ENCODE measurements at places on chromosomes 2 and 18.

DNA sequence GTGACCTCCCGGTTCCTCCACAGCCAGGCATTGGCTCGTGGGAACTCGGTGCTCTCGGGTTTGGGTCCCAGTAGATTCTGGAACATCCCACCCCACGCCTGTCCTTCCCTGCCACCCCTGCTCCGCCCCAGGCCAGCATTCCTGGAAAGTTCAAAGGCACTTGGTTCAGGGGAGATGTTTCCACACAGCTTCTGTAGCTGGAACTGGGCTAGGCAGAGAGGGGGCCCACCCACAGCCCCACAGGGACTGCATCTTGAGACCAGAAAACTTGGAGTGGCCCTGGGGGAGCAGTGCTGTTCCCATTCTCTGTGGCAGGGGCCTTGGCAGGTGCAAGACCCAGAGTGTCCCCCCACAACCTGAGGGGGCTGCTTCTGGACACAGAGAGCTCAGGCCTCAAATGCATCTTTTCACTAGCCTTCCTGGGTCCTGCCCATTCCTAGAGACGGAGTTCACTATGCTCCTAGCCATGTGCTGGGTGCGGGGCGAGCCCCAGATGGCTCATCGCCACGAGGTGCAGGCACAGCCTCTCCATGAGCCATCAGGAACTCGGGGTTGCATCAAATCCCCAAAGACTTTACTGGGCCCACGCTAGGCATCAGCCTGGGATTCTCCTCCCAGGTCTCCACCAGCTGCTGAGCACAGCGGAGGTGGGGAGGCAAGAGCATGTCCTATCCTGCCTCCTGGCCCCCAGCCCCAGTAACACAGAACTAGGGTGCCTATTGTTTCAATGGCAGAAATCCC, 68.7 kb downstream of the ZFP36L2 start:
- DNase-seq: no peak

DNA sequence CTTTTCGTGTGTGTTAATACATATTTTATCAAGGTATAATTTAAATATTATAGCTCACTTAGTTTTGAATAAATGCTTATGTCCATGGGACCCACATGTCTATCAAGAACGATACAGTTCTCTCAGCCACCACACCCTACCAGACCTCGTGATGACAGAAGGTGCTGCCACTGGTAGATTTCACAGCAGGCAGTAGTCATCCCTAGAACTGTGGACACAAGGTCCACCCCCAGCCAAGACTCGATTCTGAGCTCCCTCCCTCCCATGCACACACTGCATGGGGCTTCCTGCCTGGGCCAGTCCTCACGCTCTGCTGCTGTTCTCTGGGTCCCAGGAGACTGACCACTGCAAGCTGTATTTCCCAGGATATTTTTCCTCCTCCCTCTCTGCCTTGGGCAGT, 26.5 kb upstream of the CREB1 start:
- DNase-seq: no peak

DNA sequence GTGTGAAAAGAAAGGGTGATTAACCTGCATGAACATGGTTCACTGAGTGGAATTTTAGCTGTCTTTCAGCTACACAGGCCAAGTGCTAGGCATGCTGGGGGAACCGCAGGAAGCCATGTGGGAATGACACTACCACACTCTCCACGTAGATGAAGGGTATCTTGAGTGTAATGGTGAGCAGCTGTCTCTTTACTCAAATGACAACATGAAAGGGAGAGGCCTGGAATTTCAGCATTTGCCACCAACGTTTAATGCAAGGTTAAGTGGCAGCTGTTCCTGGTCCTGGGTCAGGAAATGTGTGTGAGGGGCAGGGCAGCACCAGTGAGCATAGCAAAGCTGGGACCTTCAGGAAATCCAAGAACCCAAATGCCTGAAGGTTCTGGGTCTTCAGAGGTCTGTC, 588.4 kb downstream of the SLC4A3 start:
- DNase-seq: no peak

DNA sequence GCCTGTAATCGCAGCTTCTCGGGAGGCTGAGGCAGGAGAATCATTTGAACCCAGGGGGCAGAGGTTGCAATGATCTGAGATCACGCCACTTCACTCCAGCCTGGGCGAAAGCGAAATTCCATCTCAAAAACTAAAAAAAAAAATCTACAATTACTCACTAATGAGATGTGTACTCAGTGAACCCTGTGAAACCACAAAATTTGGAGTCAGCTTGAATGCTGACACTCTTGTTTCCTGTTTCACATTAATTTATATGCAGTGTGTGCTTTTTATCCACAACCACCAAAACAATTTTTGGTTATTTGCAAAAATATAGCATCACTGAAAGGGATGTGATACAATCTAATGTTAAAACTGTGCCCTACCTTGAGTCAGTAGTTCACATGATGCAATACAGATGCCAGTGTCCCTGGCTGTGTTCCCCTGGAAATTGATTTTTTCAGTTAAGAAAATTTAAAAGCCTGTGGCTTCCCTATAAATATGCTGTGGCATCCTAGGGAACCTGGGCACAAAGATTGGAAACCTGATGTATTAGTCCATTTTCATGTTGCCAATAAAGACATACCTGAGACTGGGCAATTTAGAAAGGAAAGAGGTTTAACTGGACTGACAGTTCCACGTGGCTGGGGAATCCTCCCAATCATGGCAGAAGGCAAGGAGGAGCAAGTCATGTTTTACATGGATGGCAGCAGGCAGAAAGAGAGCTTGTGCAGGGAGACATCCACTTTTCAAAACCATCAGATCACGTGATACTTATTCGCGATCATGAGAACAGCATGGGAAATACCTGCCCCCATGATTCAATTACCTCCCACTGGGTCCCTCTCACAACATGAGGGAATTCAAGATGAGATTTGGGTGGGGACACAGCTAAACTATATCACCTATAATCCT, 337.5 kb upstream of the NT5C1B start:
- DNase-seq: no peak

DNA sequence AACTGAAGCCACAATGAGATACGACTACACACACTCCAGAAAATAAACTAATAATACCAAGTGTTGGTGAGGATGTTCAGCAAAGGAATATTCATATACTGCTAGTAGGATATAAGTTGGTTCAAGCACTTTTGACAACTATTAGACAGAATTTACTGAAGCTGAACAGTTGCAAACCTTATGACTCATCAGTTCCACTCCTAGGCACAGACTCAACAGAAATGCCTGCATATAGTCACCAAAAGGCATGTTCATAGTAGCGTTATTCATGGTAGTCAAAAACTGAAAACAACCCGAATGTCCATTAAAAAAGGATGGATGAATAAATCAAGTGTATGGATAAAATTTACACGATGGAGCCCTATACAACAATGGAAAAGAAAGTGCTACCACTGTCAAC, 232.0 kb downstream of the ANAPC1 start:
- DNase-seq: no peak

- DNase-seq: no peak
These were observed 174.5 kb downstream of the MAIP1 start for GRCh38 chr2:200129721-200130462.

DNA sequence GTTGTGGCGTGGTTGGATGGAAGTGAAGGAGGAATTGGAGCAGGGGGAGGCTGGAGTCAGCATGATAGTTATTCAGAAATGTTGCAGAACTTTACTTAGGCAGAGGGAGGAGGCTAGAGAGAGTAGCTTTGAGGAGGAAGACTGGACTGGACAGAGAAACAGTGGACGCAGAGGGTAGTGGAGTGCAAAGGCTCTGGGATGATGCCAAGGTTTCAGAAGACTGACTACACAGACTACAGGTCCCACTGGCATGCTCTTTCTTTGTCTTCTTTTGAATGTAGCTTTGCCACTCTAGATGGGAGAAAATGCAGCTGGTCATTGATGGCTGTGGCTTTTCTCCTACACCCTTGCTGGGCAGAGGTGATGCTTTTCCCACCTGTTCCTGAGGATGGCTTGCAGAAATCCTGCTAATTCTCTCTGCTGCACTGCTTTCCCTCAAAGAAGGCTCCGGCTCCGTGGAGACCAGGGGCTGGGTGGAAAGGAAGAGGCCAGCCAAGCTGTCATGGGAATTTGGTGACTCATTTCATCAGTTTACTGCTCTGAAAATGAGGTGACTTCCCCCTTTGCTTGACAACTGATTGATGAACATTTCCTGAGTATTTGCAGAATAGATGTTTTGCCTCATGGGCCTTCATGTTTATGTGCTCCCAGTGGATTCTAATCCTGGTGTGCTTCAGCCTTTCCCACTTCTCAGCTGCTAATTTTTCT, 42.4 kb downstream of the MEIS1 start:
- DNase-seq: no peak
